ENCODE measurements at places on chromosomes 13 and 19. TPM values are rescaled to one million over a fixed set of nuclear protein-coding genes. Genes with fewer than 3 reads are reported as not detected.

CLDN10 gene
- not detected for total RNA-seq

- DNase-seq: no peak
Measured at GRCh38 chr19:54739587-54740497, 1.5 kb downstream of the KIR2DL3 start.

DNA sequence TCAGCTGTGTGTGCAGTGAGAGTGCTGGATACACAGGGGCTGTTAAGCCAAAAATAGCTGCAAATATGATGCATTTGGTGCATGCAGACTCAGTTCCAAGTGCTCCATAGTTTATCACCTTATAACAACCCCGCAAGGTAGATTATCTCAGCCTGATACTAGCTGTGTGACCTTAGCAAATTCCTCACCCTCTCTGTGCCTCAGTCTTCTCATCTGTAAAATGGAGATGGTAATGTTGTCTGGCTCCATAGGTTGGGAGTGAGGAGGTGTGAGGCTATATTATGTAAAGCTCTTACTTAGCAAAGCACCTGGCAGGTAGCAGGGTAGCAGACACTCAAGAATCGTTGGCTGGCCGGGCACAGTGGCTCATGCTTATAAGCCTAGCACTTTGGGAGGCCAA, 23.8 kb upstream of the SHKBP1 start:
- no peak for DNase-seq

DNA sequence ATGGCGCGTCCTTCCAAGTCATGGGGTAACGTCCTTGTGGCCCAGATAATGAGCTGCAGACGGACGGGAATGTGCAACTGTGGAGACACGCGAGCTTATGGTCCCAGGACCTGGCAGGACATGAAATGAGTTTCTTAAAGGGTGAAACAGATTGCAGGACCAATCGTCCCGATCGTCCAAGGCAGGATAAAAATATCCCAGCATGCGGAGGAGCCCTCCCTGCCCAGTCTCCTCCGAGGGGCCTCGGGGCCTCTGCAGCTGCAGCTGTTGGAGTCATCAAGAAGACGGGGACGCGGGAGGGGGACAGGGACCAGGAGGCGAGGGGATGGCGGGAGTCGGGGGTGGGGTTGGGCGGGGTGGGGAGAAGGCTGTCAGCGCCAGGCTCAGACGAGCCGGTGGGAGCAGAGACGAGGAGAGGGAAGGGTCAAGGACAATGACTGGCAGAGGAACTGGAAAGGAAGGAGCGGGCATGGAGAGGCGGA, 14.4 kb upstream of the GARIN5A start:
- DNase-seq: no peak

Data from G401 (cell line).